KG1 (cell line): ENCODE measurements at places on chromosomes 3 and 15.

DNA sequence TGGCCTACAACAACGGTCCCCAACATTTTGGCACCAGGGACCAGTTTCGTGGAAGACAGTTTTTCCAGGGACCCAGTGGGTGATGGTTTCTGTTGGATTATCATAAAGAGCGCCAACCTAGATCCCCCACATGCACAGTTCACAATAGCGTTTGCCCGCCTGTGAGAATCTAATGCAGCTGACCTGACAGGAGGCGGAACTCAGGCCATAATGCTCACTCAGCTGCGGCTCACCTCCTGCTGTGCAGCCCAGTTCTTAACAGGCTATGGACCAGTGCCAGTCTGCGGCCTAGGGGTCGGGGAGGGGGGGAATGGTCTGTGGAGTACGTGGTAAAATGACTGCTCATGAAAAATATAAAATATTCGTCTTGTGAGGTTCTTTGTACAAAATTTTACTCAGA, 518.5 kb upstream of the CADM2 start:
- no peak for DNase-seq

- DNase-seq: no peak
Observed at GRCh38 chr3:78913711-78914110, 854.1 kb downstream of the ROBO1 start.

- no peak for DNase-seq
Observed at GRCh38 chr3:42476225-42477125, 26.0 kb upstream of the VIPR1 start.

- DNase-seq: no peak
Observed at GRCh38 chr15:73881579-73882320, 8.4 kb downstream of the TBC1D21 start.

GRCh38 chr3:67090474-67090873, 92.4 kb downstream of the KBTBD8 start:
- DNase-seq: no peak

GRCh38 chr3:100175637-100176280, 61.5 kb upstream of the FILIP1L start:
- no peak for DNase-seq
